ENCODE measurements at places on chromosomes 3 and 15.

GRCh38 chr15:56356616-56357015 is 8.6 kb upstream of the TEX9 start:
- no peak for DNase-seq

DNA sequence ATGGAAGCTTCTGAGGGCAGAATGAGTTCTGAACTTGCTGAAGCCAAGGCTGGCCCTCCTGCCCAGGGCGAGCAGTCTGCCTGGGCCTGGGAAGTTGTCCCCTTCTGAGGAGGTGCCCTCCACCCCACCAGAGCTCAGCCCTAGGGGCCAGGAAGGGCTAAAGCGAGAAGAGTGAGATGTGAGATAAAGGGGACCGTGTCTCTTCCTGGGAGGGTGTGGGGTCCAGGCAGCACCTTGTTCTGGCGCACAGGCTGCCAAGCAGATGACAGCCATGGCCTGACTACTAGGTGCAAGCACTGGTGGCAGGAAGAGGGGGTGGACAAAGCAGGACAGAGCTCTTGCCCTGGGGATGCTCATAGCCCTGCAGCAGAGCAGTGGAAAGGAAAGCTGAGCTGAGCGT is 3.7 kb downstream of the PAK6 start:
- DNase-seq: no peak

DNA sequence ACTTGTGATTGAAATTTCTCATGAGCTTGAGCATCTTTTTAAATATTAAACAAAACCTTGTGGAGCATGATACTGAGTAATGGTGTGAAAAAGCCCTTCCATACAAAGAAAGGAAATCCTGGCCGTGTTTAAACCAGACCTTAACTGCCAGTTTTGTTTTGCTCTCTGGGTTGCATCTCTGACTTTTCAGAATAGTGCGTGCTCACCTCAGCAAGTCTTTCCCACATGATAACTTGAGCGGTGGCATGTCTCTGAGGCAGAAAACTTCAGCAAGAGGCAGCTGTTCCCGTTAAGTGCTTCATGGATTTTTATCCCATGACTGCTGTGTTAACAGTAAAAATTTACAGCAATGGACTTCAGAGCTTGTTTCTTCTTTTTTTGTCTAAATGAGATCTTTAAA is 393.3 kb downstream of the FEZF2 start:
- DNase-seq: no peak

DNA sequence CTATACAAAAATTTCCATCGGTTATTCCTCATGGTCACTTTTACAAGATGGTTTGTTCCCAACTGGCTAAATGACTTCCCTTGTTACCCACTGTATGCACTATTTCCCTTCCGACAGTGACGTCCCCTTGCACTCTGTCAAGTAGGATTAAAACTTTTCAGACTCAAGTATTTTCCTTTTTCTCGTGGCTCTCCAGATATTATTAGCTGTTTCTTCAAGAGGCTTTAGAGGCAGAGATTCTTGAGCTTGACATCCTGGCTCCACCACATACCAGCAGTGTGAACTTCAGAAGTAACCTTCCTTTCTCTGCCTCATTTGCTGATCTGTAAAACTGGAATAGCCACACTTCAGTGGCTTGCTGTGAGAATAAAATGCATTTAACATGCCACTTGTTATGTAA is 14.0 kb downstream of the CSNK1G1 start:
- DNase-seq: no peak

DNA sequence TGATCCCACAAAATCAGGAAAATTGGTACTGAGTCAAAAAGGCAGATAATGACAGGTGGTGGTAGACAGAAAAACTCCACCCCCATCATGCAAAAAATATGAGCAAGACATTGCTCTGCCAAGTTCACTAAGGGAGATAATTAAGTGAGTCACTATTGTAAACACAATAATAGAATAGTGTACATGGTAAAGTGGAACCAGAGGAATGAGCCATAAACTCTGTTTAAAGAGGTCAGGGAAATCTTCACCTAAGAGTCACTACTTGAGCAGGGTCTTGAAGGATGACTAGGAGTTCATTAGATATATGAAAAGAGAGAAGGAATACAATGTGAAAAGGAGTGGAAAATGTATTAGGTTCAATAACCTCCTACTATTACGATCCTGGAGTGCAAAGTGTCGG is 213.4 kb upstream of the PEX5L start:
- no peak for DNase-seq

DNA sequence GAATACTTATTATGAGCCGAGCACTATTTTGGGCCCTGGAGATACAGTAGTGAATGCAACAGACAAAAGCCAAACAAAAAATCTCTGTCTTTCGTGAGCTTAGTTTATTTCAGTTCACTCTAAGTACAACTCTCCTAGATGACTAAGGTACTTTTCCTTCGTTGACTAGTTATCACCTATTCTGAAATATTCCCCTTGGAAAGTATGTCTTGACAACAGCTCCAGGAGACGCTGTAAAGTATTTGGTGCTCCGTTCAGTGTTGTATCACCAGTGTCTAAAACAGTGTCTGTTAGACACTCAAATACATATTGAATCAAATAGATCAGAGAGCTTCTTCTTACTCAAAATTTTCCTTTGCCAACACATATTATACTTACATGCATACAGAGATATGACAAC is 119.6 kb downstream of the TFDP2 start:
- DNase-seq: no peak

- no peak for DNase-seq
Measured at GRCh38 chr3:126828306-126828705, 124.3 kb downstream of the CHCHD6 start.

GRCh38 chr3:39180183-39180545 is 12.2 kb downstream of the XIRP1 start:
- DNase-seq: no peak

DNA sequence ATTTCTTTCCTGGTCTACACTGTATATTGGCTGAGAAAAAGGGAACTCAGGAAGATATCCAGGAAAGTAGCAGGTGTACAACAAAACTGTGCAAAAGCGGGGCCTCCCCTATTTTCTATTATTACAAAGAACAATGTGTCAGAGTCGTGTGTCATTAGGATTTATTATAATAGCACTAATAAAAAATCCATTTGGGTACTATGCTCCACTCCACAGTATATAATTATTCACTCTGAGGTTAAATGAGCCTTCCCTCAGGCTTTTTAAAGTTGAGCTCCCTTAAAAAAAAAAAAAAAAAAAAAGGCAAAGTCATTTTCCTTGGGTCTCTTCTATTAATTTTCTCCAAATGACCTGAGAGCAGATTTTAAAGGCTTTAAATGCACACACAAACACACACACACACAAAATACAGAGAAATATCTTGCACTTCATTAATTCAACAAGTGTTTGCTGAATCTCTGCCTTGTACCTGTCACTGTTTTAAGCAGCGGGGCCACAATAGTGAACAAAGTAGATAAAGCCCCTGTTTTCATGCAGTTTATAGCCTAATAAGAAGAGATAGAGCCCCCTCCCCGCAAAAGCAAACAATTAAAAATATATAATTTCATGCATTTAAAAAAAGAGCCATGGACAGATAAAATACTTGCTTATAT is 1.3 kb upstream of the DPP8 start:
- no peak for DNase-seq

DNA sequence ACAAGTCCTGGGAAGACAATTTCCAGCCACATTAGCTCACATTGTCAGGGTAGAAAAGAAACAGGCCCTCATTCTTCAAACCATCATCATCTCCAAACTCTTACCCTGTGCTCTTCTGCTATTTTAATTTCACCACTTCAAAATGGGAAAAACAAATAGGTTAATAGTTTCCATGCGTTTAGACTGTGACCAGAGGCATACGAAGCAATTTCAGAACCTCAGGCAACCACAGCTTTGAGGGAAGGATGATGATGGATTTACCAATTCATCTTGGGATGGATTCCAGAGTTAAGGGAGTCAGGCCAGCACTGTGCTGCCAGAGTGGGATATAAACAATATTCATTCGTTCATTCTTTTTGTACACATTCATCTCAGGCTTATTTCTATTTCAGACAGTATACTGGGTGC is 307.8 kb upstream of the TPRG1 start:
- DNase-seq: no peak

DNA sequence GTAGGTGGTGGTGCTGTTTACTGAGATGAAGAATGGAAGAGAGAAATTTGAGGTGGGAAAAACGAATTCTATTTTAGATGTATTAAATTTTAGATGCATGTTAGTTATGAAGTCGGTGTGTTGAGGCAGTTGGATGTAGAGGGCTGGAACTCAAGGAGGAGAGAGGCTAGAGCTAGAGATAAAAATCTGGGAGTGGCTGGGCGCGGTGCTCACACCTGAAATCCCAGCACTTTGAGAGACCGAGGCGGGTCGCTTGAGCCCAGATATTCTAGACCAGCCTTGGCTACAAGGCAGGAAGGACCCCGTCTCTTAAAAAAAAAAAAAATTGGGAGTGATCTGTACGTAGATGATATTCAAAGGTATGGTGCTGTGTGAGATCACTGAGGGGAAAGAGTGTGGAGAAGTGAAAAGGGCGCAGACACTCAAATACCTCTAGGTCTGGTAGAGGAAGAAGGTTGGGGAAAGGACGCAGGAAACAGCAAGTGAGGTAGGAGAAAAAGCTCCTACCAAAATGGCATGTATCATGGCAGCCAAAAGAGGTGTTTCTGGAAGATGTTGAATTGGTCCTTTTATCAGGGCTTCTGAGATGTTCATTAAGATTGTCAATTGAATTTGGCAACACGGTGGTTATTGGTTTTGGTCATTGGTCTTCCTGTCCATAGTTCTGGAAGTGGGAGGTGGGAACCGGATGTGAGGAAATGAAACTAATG is 1.8 kb downstream of the YEATS2 start:
- no peak for DNase-seq

- DNase-seq: no peak
Measured at GRCh38 chr3:67278015-67278618, 280.0 kb downstream of the KBTBD8 start.

GRCh38 chr3:41365973-41366372 is 166.7 kb downstream of the CTNNB1 start:
- no peak for DNase-seq

- DNase-seq: no peak
Measured at GRCh38 chr15:73617913-73618312, 15.3 kb downstream of the NPTN start.

DNA sequence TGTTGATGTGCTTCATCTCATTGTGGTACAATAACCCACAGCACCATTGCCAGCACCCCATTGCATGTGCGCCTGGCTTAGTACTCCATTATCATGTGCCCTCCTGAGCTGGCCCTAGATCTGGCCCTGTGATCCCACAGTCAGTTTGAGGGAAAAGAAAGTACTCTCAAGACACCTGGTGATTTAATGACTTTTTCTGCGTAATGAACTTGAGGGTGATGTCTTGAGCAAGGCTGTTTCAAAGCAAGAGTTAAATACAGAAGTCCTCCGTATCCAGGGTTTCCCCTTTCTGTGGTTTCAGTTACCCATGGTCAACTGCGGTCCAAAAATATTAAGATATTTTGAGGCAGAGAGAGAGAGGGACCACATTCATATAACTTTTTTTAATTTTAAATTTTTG is 16.3 kb downstream of the C3orf20 start:
- no peak for DNase-seq

DNA sequence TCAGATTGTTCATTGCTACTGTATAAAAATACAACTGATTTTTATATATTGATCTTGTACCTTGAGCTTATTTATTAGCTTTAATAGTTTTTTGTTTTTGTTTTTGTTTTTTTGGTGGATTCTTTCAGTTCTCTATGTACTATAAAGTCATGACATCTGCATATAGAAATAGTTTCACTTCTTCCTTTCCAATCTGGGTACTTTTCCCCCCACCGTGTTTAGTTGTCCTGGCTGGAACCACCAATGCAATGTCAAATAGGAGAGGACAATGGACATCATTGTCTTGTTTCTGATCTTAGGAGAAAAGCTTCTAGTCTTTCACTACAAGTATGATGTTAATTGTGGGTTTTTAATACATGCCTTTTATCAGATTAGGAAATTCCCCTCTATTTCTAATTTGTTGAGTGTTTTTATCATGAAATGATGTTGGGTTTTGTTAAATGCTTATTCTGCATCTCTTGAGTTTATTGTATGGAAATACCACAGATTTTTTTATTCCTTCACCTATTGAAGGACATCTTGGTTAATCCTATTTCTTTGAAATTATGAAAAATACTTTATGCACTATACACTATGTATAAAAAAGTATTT is 2.8 kb upstream of the XCR1 start:
- DNase-seq: no peak

GRCh38 chr3:182142928-182143327 is 431.2 kb downstream of the SOX2 start:
- DNase-seq: no peak

DNA sequence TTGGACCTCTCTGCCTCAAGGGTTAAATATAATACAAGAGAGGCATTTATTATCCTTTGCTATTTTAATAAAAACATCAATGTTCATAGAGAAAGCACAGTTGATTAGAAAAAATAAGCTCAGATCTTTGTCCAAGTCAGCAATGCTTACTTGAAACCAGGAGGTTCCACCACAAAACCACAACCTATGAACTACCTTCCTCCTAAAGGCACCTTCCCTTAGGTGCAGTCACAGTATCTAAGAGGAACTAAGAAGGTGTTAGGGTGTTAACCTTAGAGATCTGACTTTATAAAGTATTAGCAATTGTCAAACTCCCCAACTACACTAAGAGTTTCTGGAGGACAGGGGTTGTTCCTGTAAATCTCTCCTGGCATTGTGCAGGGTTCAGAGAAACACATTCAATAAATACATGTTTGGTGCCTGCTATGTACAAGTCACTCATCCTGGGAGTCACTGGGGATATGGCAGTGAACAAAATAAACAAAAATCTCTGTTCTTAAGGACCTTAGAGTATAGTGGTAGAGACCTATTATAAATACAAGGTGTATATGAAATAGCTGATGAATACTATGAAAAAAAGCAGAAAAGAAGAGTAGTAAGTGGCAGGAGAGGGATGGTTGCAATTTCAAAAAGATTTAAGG is 208.6 kb downstream of the NFKBIZ start:
- DNase-seq: no peak

GRCh38 chr3:195601382-195601781 is 17.6 kb upstream of the APOD start:
- no peak for DNase-seq

DNA sequence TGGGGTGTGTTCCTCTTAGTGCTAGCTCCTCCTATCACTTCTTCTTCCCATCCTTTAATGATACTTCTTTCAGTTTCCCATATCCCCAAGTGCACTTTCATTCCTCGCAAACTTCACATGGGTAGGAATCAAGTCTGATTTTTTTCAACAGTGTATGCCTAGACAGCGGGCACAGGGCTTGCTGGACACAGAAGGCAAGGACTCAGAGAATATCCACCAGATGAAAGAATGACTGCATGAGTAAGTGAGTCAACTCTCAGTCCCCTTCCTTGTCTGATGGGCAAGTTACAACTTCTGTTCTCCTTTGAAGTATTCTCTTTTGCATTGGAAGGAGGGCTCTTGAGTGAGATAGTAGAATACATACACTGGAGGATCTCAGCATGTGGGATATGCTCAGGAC is 3.1 kb upstream of the SQOR start:
- no peak for DNase-seq

Data from putamen (tissue), 1 donor.